NT2/D1 (cell line): ENCODE measurements at places on chromosomes 2 and 18.

DNA sequence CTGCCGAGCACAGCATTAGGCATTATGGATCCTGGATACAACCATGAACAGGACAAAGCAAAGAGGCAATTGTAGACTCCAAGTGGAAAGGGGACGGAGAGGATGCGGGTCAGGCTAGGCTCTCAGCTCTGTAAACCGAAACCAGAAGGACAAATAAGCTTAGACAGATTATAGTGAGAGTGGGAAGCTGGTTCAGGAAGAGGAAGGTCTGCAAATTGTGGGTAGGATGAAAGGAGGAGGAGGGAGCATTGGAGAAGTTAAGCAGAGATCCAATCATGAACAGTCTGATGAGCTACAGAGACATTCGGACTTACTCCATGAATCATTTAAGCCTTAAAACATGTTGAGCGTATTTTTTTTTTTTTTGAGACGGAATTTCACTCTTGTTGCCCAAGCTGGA is 3.0 kb downstream of the MSH6 start:
- DNase-seq = no peak

DNA sequence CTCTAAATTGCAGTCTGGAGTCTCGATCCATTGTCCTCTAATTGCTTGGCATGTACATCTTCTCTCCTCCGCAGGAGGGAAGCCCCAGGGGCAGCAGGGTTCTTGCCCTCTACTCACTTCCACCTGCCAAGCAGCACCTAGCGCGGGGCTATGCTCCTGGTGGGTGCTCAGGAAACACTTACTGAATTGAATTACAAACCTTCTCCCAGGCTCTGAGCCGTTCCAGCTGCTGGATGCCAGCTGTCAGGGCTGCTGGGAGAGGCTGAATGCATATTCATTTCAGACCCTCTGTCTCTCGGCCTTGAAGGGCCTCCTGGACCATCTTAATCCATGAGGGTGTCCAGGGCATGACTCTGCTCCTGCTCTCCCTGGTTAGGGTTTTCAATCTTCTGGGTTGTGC is 94.0 kb downstream of the CELF4 start:
- no peak for DNase-seq

DNA sequence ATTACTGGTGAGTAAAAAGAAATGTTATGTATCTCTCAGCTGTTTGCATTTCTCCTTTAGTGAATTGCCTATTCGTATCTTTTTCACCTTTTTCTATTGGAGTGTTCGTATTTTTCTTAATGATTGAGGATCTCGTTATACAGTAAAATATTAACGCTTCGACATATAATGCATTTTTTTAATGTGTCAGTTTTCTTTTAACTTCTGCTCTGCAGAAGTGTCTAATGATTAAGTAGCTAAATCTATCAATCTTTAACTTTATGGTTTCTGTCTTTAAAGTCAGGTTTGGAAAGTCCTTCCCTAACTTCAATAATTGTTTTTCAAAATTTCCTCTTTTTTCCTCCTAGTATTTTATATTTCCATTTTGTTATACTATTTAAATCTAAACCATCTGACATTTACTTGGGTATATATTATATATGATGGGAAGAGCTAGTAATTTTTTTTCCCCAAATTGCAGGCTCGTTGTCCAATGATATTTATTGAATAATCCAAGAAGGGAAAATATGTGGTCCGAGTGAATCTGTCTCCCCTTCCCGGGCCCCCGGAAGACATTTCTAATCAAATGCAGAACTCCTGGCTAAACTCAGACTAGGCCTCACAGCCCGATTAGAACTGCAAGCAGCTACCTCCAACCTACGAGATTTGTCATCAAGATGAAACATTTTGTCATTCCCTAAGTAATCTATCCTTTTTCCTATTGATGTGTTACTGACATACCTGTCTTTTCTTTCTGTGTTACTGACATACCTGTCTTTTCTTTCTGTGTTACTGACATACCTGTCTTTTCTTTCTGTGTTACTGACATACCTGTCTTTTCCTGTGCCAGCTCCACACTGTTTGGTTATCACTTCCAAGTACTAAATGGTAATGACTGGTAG is 17.2 kb downstream of the PCBP1 start:
- DNase-seq = no peak

- no peak for DNase-seq
These were observed 85.7 kb upstream of the EPAS1 start for GRCh38 chr2:46211461-46211860.

DNA sequence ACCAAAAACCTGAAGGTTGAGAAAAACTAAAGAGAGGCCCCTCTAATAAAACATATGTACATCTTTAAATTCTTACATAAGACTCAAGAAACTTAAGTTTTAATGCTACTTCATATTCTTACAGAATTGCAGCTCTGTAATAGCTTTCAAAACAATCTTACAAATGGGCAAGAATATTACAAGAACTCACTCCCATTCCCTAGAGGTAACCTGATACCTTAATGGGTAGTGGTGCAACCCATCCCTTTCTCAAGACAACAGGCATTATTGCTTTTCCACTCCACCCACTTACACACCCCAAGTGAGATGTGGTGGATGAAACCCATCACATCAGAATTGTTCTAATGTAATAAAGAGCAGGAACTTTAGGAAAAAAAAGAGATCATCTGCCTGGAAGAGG is 103.7 kb downstream of the RBMS1 start:
- no peak for DNase-seq

- no peak for DNase-seq
These were observed 42.8 kb downstream of the KLHL14 start for GRCh38 chr18:32730068-32730467.

GRCh38 chr2:98578231-98578630 is 30.1 kb downstream of the COA5 start:
- DNase-seq = no peak

DNA sequence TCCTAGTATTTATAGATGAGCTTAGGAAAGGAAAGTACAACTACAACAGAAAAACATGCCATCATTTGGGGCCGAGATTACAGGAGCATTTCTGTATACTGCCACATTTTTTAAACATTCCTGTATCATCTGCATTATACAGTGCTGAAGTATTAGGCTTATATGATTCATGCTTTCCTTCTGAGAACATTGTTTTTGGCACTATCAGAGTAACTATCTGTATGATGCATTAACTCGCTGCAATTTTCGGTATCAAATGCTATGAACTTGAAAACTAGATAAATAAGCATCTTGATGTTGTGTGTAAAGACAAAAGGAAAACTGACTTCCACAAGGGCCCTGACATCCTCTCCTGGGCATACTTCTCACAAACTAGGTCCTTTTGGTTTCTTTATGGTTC is 102.0 kb downstream of the RIT2 start:
- no peak for DNase-seq

GRCh38 chr18:34704823-34705222 is 5.3 kb upstream of the DTNA start:
- no peak for DNase-seq
